Stimulated activated CD8-positive, alpha-beta memory T cell treated with anti-CD3 and anti-CD28 coated beads, Interleukin-2, amount 100 ng/mL, for 1 hour (primary cell): ENCODE measurements at places on chromosomes 13 and 19.

DNA sequence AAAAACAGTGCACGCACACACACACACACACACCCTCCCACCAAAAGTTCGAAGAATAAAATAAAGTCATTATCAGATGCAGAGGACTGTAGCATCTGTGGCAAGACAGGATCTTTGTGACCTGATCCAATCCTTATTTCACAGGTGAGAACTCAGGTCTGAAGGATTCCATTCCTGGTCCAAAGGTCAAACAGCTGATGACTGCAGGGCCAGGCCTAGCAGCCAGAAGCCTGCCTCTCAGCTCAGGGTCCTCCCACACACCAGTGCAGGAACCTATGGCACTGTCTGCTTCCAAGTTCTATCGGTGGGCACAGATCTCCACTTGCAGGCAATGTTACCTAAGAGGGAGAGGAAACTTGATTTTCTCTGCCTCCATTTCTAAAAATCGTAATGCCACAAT lies 57.5 kb downstream of the SERP2 start:
- no peak for DNase-seq

- no peak for DNase-seq
Measured at GRCh38 chr13:106529415-106530170, 5.9 kb downstream of the EFNB2 start.

DNA sequence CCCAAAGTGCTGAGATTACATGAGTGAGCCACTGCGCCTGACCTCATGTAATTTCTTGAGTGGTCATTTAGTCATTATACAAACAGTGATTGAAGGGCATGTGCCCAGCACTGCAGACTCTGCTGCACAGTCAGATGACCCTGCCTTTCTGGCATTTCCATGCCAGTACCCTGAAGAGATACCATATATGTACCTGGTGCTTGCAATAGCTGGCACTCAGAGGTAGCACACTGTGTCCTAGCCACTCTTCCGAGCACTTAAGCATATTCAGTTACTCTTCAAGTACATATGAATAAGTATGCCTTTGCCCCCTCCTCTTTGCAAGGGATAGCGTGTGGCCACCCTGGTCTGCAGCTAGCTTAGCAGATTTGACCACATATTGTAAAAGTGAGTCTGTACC lies 15.5 kb downstream of the STX10 start:
- DNase-seq, result no peak

DNA sequence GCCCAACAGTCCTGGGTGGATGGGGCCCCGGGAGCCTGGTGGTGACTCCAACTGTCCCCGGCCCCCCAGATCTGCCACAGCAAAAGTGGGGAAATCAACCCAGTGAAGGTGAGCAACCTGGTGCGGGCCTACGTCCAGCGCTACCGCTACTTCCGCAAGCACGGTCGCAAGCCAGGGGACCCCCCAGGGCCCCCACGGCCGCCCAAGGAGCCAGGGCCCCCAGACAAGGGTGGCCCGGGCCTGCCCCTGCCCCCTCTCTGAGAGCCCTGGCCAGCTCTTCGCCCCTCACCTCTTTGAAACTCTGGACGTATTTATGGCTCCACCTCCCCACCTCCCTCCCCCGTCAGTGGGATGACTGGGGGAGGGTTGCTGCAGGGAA lies 7.5 kb downstream of the IRF3 start:
- DNase-seq, result no peak

DNA sequence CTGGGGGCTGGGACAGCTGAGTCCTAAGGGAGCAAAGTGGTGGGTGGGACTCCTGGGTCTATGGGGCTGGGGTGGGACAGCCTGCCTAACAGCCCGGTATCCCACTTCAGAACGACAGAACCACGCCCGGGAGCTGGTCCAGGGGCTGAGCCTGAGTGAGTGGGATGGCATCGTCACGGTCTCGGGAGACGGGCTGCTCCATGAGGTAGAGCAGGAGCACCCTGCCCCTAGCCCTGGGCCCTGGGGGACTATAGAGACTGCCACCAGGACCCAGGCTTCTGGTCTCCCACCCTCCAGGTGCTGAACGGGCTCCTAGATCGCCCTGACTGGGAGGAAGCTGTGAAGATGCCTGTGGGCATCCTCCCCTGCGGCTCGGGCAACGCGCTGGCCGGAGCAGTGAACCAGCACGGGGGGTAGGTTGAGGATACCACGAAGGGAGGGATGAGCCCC lies 8.6 kb downstream of the SPHK2 start:
- DNase-seq, result no peak

- DNase-seq, result no peak
Measured at GRCh38 chr19:1632462-1633268, 19.8 kb downstream of the TCF3 start.

- DNase-seq, result no peak
Measured at GRCh38 chr19:11138601-11139300, 16.8 kb downstream of the SPC24 start.

GRCh38 chr19:45780448-45781213 lies 1.7 kb downstream of the DMPK start:
- no peak for DNase-seq

- no peak for DNase-seq
Measured at GRCh38 chr13:43815204-43815603, 28.4 kb upstream of the ENOX1 start.

DNA sequence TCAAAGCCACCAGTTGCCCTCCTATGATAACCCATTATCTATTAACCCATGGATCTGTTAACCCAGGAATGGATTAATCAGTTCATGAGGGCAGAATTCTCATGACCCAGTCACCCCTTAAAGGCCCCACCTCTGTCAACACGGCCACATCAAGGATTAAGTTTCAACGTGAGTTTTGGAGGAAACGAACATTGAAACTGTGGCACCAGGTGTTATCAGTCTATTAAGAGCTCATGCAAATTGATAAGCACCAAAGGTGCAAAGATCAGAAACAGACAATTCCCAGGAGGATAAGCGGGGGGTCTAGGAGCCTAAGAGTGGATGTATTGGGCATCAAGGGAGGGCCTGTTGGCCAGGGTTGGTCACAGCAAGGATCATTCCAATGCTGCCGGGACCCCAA lies 19.9 kb upstream of the ELAVL1 start:
- no peak for DNase-seq

GRCh38 chr13:32924886-32925285 lies 91.3 kb upstream of the KL start:
- DNase-seq, result no peak
